Retinal pigment epithelial cell (primary cell): ENCODE measurements at places on chromosomes 7 and 10.

- no peak for DNase-seq
Measured at GRCh38 chr10:79149662-79150443, 81.1 kb downstream of the ZMIZ1 start.

DNA sequence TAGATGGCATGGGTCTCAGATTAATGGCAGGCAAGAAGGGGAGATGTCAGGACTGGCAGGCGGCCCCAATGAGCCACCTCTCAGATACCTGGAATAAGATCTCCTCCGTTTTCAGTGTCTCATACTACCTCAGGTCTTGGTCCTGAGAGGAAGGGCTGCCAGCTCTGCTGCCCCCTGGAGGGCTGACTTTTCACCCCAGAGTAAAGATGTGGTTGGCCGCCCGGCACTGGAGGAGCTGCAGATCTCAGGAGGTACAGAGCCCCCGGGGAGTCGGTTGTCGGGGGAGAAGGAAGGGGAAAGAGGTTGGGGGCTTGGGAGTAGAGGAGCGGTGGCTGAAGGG is 642 bp upstream of the COL13A1 start:
- no peak for DNase-seq

DNA sequence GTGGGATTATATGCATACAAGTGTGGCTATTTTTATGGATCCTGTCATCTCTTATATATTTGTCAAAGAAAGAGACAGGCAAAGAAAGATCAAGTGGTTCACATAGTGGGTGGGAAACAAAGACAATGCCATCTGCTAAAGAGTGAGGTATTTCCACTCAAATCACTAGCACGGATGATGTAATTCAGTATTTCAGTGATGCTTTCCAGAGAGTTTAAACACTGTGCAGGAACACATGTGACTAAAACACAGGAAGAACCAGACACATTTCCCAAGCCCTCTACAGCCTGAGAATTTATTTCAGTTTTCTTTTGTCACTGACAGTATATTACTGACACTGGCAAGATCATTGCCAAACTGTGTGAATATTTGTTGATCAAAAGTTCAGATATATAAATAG is 885.7 kb upstream of the CELF2 start:
- DNase-seq, result no peak

DNA sequence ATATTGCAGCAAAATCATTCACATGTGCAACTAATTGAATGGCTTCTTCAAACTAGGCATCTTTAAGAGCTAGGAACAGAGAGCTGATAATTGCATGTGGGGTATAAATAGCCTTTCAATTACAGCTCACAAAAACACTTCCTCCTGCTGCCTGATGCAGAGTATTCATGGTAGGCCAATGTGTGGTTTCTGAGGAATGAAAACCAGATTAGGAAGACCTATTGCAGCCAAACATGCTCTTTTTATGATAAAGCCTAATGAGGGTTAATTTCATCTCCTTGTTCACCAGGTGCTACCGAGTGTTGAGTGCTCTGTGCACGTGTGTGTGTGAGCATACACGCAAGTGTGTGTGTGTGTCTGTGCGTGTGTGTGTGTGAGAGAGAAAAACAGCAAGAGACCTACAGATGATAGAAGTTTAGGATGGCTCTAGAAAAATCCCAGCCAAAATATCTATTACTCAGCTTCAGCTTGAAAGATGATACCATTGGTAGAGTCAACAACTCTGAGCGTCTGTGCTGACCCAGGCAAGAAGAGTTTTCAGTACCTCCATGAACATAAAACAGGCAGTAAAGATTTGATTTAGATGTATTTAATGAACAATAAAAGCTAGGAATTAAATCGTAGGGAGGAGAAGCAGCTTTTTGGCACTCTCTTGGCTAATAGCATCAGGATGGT is 448.5 kb upstream of the ANKRD30A start:
- no peak for DNase-seq

GRCh38 chr10:110867807-110868465 is 3.8 kb upstream of the PDCD4 start:
- no peak for DNase-seq

- DNase-seq, result no peak
Measured at GRCh38 chr7:133048589-133048988, 33.3 kb downstream of the CHCHD3 start.

DNA sequence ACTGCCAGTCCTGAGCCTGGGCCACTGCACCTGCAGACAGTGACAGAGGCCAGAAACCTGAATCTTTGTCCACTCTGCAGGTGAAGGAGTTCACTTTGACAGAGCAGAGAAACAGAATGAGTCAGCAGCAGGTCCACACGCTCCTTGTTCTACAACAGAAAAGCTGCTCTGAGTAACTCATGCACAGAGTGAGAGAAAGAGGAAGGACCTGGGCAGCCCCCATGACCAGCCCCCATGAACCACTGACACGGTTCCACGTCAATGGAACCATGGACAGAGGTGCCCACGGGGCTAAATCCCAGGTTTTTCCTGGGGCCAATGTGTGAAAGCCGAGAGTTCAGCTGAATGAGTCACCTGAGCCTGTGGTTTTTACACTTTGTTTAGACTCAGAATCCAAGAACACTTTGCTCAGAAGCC is 40.8 kb upstream of the CTBP2 start:
- DNase-seq, result peak; percentile 72

DNA sequence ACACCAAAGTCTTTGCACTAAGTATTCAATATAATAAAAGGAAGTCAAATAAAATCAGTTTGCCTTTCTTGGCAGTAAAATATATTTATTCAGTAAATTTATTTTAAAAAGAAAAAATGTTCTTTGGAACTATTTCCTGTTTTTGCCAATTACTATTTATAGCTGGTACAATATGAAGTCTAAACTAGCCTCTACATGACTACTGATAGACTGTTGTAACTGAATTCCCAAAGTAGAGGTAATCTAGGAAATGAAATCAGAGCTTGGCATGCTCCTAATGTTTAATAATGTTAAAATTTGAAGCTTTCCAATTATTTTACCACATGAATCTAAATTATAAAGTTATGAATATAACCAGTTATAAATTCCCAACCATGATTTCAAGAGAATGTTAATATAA is 385.5 kb downstream of the SEMA3D start:
- DNase-seq, result no peak

DNA sequence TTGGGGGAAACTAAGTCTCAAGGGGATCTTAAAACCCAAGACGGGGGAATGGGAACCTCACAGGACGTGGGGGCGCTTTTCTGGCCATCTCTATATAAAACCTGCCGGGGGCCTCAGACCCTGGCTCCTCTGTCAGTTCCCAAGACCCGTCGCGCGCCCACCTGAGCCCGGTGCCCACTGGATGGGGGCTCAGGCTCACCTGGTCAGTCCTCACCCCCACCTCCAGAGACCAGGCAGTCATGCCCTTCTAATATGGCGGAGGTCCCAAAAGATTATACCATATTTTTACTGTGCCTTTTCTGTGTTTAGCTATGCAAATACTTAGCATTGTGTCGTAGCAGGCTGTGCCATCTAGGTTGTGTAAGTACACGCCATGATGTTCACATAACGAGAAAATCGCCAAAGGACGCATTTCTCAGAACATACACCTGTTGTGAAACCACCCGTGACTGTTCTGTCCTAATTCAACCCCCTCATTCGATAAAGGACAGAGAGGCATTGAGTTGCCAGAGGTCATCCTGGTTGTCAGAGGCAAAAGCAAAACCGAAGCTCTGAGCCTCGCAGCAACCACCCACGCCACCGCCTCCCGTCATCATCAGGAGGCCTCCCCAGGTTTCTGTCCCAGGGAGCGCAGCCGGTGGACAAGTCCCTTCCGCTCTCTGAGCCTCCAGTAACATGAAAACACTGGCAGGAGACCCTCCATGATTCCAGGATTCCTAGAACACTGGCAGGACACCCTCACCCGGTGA is 28.9 kb downstream of the OAT start:
- no peak for DNase-seq

DNA sequence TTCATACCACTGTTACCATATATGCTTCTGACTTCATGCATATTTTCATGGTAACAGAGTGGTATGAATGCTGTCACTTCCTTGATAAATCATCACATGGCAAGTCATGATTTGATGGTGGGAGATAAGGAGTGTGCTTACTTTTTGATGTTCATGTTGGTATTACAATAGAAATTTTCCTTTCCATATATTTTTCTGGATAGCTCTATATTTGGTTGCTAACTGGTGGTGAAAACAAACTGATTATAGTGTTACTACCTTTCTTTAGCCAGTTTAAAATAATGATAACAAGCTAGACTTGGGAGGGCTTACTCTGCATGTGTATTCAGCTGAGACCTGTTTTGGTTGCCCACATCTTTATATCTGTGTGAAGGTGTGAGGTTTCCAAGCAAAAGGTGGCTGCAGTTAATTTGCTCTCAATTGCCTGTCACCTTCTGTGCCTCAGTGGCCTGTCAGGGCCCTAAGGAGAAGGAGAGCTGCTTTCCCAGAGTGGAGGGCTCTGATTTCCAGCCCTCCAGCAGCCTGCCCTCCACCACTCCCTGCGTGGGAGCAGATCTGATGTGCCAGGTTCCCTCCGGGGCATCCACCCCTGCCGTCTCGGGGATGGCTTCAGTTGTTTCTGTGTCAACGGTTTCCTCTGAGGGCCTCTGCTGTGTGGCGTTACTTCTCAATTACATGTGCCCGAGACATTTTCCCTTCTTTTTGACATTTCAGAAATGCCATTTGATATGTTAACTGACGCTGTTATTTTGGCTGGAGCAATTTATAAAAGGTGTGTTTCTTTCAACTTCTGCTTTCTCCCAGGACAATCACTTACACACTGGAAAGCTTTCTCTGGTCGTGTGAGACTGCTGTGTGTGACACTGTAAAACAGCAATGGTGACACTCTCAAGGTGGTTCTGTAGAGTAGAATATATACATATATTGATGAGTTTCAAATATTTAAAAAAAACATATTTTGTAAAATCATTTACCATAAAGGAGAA is 107.7 kb upstream of the KLF6 start:
- DNase-seq, result no peak

- peak; percentile 69 for DNase-seq
Measured at GRCh38 chr7:51162724-51163329, 153.8 kb downstream of the COBL start.

- DNase-seq, result no peak
Measured at GRCh38 chr7:26705567-26705966, 158.8 kb downstream of the SKAP2 start.

DNA sequence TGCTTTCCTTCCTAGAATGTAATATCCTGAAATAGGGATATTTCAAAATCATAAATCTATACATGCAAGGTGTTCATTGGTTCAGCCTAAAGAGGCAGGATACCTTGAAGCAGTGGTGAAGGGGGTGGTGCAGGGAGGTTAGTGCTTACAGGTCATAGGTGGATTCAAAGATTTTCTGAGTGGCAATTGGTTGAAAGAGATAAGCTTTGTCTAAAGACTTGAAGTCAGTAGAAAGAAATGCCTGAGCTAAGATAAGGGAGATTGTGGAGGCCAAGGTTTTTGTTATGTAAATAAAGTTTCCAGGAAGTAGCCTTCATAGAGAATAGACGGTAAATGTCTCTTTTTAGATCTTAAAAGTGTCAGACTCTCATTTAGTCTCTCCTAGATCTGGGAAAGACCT is 741.2 kb upstream of the ZWINT start:
- no peak for DNase-seq

DNA sequence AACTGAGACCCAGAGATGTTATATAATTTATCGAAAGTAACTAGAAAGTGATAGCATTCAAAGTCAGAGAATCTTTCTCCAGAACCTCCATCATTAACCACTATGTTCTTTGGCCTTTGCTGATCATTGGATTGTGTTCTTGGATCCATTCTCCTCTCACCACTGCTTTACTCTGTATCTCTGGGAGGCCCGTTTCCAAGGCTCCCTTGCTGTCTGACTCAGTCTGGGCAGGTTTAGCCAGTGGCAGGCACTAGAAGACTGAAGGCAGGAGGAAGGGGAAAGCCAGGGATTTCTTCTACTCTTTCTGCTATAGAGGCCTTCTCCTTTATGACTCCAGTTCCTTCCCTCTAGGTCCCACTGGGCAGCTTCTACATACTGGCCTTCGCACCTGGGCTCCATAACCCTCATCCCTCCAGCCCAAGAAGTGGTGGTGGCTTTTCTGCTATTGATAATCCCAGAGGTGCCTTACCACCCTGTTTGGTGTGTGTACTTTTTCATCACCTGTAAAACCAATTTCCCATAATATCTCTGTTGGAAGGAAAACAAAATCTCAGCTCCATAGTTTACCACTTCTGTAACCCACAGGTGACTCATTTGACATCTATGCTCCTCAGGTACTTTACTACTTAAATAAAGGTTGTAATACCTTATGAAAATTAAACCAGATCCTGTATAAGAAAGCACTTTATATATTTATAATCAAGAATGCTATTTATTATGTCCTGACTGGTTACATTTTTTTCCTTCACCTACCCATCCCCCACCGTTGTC is 36.0 kb downstream of the BCAP29 start:
- DNase-seq, result no peak

GRCh38 chr7:55467047-55467593 is 102.0 kb downstream of the LANCL2 start:
- no peak for DNase-seq

- peak; percentile 50 for DNase-seq
Measured at GRCh38 chr7:28802450-28802849, 155.7 kb downstream of the TRIL start.

GRCh38 chr10:119829429-119829828 is 43.2 kb downstream of the MCMBP start:
- DNase-seq, result no peak

DNA sequence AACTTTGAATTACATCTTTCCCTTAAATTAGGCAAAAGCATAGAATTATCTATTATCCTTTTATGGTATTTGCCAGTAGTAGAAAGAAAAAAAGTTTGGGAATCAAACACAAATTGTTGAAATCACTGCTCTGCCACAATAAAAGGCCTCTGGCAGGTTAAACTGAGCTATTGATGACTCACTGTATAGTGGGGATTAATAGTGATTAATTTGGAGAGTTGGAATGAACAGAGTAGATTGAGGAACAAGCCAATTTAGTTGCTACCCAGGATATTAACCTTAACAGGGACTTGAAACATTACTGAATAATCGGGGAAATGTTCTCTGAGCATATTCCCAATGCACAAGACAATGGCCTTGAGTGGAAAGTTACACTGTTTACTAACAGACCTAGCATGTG is 33.1 kb downstream of the MASTL start:
- peak; percentile 53 for DNase-seq

DNA sequence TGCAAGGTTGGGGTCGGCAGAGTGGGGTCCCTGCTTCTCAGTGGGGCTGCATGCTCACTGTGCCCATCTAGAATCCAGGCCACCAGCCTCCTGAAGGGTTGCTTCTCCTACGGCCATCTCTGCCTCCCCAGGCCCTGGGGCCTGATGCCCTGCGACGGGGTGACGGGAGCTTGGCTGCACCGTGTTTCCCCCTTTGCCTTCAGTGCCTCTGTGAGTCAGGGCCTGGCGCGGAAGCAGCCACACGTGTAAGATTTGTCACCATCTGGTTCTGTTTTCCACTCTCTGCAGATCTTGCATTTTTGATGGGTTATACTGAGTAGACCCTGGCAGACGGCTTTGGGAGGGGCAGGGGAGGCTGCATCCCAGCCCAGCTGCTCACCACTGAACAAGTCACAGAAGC is 7.2 kb downstream of the ADAMTS14 start:
- DNase-seq, result no peak

- DNase-seq, result no peak
Measured at GRCh38 chr10:98213740-98214139, 54.3 kb downstream of the LOXL4 start.
